Stimulated activated CD8-positive, alpha-beta memory T cell treated with anti-CD3 and anti-CD28 coated beads, Interleukin-4, amount 100 ng/mL, for 24 hours (primary cell): ENCODE measurements at places on chromosomes 2 and 18.

DNA sequence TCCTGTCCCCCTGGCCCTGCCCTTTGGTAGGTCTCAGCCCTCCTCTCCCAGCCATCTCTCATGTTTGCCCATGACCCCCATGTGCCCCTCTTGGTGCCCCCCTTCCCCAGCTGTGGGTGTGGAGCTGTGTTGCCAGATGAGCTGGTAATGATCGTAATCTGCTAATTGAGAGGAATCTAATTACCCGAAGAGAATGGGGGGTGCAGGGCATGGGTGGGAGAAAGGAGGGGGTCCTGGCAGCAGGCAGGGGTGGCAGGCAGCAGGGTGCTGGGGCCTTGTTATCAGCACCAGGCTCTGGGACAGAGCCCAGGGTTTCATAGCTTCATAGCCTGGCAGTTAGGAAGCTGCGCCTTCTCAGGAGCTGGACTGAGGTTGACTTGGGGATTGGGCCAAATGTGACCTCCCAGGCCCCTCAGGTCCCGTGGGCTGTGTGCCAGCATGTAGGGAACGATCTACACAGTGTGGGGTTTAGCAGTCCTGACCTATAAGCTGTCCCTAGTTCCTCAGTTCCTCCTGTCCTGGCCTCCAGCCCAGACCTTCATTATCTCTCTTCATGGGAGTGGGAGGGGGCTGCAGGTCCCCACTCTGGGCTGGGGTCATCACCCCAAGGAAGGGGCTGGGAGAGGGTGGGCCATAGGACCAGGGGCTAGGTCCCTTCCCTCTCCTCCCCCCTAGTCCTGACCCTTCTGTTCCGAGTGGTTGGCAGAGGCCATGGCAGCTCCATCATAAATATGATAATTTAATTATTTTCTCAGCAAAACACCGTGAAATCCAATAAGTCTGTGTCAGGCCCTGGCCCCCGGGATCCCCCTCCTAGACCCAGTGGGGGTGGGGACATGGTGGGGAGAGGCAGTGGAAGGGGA is 6.5 kb upstream of the ASIC4 start:
- DNase-seq = no peak

GRCh38 chr18:26370037-26370436 is 143.8 kb downstream of the TAF4B start:
- no peak for DNase-seq

DNA sequence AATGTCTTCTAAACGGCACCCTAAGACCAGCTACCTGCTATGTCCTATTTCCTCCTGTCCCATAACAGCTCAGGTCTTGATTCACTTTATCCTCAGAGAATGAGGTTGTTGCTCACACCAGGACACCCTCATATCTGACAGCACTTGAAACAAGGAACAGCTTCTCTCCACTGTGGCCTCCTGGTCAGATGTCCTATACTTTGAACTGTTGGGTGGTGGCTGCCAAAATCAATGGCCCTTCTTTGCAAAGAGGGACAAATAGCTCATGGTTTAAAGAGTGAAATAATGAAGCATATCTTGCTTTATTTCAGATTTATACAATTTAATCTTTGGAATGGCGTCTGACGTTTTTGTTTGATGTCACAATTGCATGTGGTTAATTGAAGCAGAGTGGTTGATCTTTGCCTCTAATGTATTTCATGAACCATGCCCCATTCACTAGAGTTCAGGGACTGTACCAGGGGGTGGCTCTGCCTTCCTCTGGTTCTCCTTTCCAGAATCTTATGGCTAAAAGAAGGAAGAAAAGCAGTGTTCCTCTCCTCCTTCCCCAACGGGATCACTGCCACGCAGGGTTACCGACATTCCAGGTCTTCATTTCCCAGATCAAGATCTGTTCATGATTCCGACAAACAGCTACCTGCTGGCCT is 24.1 kb upstream of the ZCCHC2 start:
- DNase-seq = no peak

- no peak for DNase-seq
Observed at GRCh38 chr2:181680055-181680936, at the start of gene NEUROD1. Gene NEUROD1 (minus strand): TSS chr2:181680517. CDS start chr2:181678860, 1,657 bp downstream.

DNA sequence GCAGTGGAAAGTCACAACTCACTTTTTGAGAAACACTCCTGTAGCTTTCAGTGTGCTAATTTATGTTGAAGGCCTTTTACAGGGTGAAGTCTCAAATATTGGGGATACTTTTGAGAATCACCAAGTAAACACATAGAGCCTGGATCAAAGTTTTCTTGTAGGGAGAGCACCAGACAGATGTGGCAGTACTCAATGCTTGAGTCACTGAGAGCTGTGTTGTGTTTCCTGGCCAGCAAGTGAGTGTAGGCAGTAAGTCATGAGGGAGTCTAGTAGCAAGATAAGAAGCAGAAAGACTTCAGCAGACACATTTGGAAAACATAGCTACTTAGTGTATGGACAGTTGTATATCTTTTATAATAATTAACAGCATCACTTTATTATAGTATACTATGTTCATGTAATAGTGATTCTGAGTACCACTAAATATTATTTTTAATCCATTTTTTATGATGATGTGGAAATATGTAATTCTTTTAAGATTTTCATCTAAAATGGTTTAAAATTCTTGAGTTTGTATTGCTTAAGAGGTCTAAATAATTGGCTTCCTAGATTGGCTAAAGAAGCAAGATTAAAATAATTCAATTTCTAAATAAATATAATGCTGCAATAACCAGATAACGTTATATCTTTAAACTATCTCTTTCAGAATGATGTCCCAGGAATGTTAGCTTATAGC is 12.8 kb downstream of the PSMD1 start:
- no peak for DNase-seq
